ENCODE measurements at places on chromosomes 2 and 18. TPM values are rescaled to one million over a fixed set of nuclear protein-coding genes. Genes with fewer than 3 reads are reported as not detected.

DNA sequence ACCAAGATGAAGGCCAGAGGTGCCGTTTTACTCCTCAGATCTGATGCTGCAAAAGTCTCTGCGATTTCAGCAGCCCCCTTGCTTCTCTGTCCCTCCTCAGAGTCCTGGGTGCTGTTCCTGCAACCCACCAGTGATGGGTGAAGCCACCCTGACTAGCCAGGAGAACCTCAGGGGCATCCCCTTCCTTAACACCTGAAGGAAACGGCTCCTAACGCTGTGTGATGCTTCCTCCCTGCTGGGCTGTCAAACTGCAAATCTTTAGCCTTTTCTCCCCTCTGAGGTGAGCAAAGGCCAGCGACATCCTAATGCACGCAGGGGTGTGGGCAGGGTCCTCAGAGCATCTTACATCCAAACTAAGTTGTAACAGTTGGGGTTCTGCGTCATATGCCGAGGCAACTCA lies 24.8 kb downstream of the CHST10 start:
- DNase-seq, result no peak

- no peak for DNase-seq
These were observed 171.2 kb downstream of the RTP5 start for GRCh38 chr2:242040681-242041080.

GRCh38 chr2:70192516-70192915 lies 1.7 kb upstream of the C2orf42 start:
- DNase-seq, result no peak

GRCh38 chr2:231662811-231663457 lies 45.4 kb upstream of the PTMA start:
- no peak for DNase-seq

DNA sequence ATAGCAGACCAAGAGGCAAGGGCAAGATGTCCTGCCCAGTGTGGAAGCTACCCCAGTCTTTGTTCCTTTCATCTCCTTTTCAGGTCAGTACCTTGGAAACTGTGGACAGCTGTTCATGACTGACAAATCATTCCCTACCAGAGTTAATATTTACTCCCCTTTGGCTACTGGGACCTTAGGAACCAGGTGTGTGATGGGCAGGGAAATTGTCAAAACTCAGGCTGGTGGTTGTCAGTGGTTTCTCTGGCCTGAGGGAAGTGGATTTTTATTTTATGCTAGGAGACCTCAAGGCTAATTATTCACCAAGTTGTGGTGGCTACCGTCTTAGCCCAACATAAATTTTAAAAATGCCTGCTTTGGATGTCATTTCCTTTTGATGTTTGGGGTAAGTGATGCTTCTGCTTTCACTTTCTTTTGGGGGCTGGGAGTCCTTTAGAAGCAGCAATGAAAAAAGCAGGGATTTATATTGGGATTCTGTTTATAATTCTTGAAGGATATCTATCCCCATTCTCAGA lies 119.3 kb downstream of the SETBP1 start:
- no peak for DNase-seq

GRCh38 chr2:7016148-7016547 lies 98.9 kb downstream of the RNF144A start:
- no peak for DNase-seq

- DNase-seq, result peak; percentile 76
These were observed 156.4 kb upstream of the XPO1 start for GRCh38 chr2:61694312-61695274.

GRCh38 chr2:63029058-63029457 lies 21.6 kb upstream of the OTX1 start:
- DNase-seq, result peak; percentile 93

DNA sequence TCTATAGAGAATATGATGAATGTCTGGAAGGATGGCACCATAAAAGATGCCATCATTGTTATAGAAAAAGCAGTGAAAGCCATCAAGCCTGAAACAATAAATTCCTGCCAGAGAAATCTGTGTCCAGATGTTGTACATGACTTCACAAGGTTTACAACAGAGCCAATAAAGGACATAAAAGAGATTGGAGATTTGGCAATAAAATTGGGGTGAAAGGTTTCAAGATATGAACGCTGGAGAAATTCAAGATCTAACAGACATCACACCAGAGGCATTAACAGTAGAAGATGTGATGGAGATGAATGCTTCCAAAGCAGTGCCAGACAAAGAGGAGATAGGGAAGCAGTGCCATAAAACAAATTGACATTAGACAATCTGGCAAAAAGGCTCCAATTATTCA lies 518.8 kb upstream of the ACVR2A start:
- no peak for DNase-seq

- DNase-seq, result no peak
These were observed 88.3 kb upstream of the MBOAT2 start for GRCh38 chr2:9091811-9092210.

DNA sequence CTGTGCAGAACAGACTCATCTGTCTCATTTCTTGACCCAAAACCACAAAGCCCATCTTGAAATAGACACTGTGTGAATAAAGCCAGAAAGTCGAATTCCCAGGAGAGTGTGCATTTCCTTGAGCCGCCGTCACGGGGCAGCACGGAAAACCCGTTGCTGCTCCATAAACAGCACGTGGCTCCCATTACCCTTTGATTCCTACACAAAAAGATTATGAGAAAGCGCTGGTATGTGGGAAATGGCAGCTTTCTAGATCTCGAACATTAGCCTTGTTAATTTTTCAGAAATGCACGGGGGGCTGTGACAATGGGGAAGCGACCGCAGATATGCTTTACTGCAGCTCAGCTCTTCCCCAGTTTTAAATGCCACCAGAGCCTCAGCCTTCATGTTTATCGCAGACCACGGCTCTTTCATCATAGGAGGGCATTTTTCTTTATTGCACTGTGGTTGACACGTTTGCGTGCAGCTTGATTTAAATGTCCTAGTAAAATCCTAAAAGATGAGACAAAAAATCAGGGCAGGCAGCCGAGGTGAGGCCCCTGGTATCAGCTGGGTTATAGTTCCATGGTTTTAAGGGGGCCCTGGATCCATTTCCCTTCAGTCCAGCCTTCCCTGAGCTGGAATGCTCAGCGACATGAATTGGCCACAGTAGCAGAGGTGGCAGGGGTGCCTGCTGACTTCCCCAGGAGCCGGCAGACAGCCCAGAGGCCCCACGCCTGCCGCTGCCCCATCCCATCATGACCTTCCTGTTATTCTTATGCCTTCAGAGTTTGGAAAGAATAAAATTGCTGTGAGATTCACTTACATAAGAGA lies 249.3 kb downstream of the NDUFA10 start:
- no peak for DNase-seq

DNA sequence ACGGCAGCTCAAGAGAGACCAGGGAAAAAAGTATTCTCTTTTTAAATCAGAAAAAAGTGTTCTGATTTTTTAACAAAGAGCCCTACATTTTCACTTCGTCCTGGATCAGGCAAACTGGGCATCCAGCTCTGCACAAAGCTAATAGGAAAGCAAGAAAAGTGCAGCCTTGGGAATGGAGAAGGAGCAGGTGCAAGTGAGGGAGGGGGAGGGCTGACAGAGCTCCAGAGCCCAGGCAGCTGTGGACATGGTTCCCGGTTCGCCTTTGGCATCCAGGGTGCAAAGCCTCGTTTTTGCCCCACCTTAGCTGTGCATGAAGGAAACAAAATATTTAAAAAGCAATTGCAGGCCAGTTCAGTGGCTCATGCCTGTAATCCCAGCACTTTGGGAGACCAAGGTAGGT lies 82.2 kb downstream of the FAM124B start:
- DNase-seq, result peak; percentile 18

GRCh38 chr18:76493213-76494161 lies 1.6 kb downstream of the ZNF516 start:
- no peak for DNase-seq

DNA sequence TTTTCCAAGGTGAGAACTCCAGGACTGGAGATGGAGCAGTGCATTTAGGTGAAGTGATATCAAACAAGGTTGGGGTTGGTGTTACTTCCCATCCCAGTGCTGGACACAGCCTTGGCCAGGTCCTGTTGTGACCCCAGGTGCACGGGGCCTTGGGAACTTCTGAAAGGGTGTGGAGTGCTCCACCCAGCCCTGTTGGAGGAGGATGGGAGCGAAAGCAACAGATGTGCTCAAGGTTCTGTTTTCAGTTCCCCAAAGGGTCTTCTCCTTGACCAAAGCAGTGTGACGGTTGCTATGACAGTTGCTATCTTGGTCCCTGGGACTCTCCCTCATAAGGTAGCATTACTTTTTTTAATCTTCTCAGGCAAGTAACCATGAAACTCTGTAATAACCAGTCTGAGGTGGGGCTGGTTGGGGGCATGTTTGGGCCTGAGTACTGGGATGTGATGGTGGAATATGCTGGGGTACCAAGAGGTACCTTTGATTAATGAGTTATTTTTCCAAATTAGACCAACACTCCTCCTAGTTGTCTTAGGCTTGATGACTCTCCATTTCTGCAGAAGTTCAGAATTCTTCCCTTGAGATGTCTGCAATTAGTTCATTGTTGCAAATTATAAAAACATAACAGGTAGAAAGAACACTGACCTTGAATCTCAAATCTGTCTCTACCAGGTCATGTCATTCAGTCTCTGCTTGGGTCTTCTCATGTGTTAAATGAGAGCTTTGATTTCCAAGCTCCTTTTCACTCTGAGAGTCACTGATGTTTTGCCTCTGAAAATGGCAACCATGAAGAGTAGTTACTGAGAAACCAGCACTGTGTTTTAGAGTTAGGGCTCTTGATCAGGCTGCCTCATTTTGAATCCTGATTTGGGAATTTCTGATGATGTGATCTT lies 154.5 kb downstream of the RPIA start:
- no peak for DNase-seq

DNA sequence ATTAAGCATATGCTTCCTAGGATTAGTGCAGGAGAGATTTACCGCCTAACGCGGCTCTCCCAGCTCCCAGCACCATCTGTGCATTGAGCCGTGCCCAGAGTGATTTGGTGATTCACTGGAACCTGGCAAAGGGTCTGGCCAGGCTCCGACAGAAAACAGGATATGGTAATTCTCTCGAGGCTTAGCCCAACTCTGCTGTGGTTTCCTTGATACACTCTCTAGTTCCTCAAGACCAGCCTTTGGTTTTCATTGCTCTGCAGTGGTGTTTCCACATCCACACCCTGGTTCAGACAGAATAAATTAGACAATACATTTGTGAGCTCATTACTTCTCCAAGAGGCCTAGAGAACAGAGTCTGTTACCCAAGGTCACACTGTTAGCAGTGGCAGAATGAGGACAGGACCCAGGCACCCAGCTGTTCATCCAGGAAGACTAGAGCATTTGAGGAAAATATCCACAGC lies 23.0 kb upstream of the SMAD2 start:
- DNase-seq, result peak; percentile 84

DNA sequence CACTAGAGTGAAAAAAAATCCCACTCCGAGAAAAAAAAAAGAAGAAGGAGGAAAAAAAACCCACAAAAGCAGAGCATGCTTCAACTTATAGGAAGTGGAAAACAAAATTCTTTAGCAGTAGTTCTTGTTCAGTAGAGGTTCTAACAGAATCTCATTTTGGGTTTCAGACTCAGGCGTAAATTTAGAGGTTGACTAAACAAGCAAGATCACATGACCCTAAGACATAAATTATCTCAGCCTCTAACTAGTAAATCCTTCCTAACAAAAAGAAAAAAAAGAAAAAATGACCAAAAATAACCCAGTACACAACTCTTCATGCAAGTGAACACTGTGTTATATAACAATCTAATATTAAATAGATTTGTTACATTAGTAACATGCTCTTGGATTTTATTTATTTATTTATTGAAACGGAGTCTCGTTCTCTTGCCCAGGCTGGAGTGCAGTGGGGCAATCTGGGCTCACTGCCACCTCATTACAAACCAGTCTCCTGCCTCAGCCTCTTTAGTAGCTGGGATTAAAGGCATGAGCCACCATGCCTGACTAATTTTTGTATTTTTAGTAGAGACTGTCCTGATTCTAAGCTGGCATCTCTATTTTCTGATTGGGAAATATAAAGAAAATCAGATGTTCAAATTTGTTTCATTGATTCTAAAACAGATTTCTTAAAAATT lies 35.4 kb downstream of the PPP4R3B start:
- peak; percentile 63 for DNase-seq

DNA sequence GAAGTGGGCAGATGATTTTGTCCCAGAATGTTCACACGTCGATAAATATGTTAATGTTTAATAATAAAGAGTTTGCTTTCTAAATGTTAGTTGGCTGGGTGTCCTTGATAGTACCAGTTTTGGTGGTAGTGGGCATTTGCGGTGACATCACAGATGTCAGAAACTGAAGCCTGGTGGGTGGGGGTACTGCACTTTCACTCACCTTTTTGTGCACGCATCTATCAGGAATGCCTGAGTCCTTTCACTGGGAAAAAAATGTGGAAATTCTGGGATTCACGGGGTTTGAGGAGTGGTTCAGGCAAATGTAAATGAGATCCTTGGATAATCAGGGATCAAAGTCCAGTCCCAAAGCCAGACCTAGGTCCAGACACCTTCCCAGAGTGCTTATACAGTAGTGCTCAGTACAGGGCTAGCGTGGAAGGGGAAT lies 3.2 kb downstream of the EPAS1 start:
- no peak for DNase-seq

DNA sequence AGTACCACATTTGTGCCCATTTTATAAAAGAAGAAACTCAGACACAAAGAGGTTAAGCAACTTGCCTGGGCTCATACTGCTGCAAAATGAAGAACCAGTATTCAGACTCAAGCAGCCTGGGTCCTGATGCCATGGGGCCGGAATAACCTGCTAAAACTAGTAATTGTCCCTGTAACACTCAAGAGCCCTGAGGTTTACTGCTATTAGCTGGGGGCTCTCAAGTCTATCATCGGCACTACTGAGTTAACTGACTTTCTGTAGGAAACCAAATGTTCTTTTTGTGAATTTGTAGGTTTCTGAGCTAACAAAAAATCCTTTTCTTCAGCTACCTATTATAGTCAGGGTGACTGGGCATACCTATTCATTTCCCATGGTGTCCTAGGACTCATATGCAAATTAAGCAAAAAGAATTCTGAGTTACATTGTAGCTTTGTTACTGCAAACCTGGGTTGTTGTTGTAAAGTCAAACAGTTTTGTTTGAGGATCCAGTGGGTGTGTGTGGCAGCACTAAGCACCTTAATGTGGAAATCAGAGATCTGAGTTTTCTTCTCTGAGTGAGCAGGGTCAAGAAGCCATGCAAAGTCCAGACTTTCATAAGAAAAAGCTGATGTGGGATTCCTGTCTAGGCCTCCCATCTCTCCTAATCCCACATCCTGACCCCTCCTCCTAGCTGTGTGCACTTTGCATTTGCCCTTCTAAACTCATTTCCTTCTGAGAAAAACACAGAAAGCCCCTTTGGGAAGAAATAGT lies 72.4 kb upstream of the TNP1 start:
- no peak for DNase-seq

GRCh38 chr18:43665105-43665788 lies 388.0 kb upstream of the SYT4 start:
- peak; percentile 84 for DNase-seq

GRCh38 chr2:68756178-68756577 lies 21.6 kb downstream of the ARHGAP25 start:
- no peak for DNase-seq

DNA sequence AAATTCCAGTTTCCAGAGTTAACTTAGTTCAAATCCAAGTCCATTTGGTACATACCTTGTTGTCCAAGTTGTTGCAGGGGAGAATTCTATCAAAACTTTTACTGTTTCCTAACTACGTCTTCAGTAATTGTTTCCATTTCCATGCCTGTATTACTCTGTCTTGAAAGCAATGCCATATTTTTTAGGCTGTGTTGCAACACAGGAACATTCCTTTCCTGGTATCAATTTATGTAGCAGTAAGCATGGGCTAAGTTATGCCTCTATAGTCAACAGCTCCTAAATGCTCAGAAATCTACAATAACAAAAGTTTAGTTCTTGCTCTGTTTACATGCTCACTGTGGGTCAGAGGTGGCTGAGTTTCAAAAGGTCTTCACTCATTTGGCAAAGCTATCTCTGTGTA lies 1943.8 kb upstream of the PIK3C3 start:
- no peak for DNase-seq

LONRF2 gene
- not detected for total RNA-seq

UGT1A4 gene
- not detected for total RNA-seq

TDRD15 gene
- not detected for total RNA-seq

MRPL44 gene
- total RNA-seq, result 36.2 TPM

VIL1 gene
- total RNA-seq, result not detected
